ENCODE measurements at places on chromosomes 5 and 9.

- no peak for DNase-seq
Measured at GRCh38 chr5:61416010-61416409, 84.0 kb downstream of the ZSWIM6 start.

DNA sequence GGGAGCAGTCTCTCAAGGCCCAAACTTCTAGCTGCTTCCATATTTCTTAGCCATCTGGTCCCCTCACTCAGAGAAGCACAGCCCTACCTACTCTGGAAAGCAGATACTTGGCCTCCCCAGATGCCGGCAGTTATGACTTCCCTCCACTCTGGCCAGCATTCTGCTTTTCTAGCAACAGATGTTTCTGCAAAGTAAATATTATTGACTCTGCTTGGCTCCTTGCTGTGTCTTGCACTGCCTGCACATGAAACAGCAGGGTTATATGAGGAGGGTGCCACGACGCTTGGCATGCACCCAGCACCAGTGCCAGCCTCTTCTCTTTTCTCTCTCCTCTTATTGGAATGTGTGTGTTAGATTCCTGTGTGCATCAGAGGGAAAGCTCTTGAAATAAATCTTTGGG is 99.7 kb downstream of the ARHGAP26 start:
- DNase-seq: no peak

- DNase-seq: no peak
Measured at GRCh38 chr9:84271921-84272556, 68.5 kb downstream of the SLC28A3 start.

DNA sequence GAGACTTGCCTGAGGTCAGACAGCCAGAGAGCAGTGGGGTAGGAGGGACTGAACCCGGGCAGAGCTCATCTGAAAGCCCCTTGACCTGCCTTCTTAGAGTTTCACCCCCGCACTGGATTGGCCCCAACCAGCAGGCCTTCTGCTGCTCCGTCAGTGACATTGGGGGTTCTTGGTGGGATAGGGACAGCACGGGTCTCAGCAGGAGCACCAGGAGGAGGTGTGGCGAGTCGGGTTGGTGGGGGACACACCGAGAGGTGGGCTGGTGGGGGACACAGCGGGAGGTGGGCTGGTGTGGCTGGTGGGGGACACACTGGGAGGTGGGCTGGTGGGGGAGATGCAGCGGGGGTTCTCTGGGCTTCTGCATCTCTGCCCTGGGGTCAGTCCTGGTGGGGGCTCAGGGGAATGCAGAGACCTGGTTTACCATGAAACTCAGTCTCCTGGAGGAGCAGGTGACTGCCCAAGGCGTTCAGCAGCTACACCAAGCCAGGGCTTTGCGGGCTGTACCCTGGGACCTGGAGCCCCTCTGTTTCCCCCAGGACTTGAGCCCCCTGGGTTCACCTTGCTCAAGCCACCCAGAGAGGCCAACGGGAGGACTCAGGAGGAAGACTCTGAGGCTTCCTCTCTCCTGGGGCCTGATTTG is 28.1 kb upstream of the RNU6ATAC start:
- no peak for DNase-seq

- no peak for DNase-seq
Measured at GRCh38 chr5:53944981-53945380, 365.4 kb downstream of the ARL15 start.

- no peak for DNase-seq
Measured at GRCh38 chr5:61051267-61051666, 106.3 kb downstream of the NDUFAF2 start.

DNA sequence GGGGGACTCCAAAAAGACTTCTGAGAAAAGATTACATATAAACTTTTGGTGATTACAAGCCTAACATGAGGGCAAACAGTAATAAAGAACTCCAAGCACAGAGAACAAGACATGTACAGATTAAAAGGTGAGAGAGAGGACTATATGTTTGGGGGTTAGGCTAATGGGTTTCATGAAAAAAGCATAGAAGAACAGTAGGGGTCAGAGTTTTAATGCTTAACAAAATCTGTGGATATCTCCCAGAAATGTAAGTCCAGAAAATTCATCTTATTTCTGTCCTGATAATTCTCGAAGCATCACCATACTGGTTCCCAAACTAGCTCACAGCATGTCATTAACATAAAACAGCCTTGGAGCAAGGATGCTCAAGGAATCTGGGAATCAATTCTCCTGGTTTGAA is 137.2 kb downstream of the ARRDC3 start:
- DNase-seq: no peak

DNA sequence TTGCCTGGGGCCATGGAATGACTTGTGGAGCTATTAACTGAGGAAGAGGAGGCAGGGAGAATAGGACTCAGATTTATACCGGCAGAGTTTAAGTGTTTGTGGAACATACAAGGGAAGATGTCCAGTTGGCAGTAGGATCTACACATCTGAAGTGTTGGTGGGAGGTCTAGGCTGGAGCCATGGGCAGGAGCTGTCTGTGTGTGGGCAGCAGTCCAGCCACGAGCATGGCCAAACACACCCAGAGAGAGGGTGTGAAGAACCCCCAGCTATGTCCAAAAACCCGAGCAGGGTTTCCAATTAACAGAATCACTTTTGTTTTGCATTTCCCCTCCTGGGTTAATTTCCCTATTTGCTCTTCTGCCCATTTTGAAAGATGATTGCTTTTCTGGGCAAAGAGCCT is 393.7 kb downstream of the CDK5RAP2 start:
- no peak for DNase-seq

- DNase-seq: no peak
Measured at GRCh38 chr9:81755721-81756120, 66.4 kb upstream of the TLE1 start.

DNA sequence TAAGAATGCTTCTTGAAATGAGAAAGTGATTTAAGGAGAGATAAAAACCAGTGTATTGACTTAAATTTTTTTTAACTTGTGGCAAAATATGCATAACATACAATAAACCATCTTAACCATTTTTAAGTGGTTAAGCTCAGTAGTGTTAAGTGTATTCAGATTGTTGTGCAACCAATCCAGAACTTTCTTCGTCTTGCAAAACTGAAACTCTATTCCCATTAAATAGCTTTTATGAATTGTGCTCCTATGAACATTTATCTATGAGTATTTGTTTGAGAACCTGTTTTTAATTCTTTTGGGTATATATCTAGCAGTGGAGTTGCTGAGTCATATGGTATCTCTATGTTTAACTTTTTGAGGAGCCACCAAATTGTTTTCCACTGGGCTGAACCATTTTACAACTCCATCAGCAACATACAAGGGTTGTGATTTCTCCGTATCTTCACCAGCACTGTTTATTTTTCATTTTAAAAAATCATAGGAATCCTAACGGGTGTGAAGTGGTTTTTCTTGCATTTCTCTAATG is 76.6 kb upstream of the ACTBL2 start:
- DNase-seq: no peak

GRCh38 chr5:77367741-77368140 is 124.4 kb downstream of the WDR41 start:
- peak; percentile 8 for DNase-seq

DNA sequence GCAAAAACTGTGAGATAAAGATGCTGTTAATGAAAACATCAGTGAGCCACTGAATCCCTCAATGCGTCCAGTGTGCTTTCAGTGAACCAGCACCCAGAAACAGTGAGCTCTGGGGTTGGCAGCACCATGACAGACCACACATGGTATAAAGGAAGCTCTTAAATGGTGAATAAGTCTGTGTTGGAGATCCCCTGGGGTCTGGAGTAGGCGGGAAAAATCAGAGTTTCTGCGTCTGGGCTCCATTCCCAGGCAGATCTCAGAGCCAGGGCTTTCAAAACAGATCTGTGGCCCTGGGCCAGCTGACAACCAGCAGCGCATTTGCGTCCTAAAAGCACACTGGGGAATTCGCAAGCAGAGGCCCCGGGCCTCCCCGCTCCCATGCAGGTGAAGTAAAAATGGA is 233.5 kb downstream of the FRMD3 start:
- DNase-seq: no peak

DNA sequence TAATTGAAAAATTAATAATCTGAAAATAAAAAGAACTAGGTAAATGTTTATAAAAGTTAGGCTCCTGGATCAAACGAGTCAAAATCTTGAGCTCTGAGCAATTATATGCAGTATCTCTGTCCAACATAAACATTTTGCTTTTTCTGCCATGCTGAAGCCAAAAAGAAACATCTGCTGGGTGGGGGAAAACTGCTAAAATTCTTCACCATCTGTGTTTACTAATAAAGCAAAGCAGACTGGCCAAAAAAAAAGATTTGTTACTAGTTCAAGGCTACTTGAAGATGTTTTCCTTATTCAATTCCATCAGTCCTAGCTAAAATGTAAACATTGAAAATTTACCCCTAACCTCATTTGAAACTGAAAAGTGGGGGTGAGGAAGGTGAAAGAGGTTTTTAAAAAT is 29.7 kb downstream of the GTF3C4 start:
- DNase-seq: no peak

DNA sequence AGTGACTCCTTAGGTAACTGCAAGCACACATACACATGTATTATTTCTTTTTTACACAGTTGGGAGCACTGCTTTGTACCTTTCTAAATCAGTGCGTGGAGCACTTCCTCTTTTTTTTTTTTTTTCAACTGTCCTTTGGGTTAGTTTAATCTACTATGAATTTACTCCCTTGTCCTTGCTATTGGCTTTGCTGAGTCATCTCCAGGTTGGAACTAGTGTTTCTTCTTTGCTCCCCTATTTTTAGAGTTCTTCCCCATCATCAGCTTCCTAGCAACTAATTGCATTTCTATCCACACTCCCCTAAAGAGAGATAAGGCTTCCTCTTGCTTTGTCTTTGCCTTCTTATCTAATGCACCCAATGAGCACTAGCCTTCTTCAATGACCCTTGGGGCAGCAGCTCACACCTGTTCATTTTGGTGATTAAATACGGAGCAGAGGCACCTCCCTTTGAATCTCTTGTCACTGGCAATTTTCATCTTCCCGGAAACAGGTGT is 24.3 kb downstream of the S100Z start:
- DNase-seq: no peak

DNA sequence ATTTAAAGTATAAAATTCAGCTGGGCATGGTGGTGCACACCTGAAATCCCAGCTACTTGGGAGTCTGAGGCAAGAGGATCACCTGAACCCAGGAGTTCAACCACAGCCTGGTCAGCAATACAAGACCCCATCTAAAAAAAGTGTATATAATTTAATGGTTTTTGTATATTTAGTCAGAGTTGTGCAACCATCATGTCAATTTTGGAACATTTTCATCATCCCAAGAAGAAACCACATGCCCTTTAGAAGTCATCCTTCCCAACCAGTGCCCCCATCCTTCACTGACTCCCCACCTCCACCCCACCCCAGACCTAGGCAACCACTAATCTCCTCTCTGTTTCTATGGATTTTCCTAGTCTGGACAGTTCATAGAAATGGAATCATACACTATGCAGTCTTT is 18.8 kb upstream of the TEK start:
- DNase-seq: no peak

GRCh38 chr5:148817606-148818005 is 8.8 kb upstream of the ADRB2 start:
- no peak for DNase-seq

DNA sequence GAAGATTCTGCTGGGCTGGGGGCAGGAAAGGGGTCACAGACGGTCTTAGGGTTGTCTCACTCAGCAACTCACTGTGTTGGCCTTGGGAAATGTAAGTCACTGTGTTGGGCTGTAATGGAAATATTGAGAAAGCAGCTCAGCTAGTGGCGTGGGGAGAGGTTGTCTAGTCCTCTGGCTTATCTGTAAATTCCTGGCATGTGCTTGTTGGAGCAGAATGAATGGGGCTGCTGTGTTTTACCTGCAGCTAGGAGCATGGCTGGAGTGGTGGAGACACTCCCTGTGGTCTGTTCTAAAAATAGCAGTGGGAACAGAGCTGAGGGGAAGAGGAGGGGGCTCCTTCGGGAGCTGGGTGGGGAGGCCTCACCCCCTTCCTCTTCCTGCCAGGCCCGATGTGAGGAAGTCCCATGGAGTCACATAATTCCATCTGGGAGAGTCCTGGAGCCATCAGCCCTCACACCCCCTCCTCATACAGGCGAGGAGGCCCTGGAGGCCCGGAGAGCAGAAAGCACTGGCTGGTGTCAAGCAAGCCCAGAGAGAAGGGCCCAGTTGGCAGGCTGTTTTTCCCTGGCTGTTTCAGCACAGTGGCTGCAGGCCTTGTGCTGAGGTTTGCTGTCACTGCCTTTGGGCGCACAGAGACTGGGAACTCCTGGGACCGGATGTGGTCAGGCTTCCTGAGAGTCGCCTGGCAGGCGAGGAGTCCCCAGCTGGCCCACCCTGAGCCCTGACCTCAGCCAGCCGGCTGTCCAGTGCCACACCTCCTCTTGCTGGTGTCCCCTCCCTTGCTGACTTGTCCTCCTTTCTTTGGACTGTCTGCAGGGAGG is 84.9 kb downstream of the RGS3 start:
- DNase-seq: no peak

DNA sequence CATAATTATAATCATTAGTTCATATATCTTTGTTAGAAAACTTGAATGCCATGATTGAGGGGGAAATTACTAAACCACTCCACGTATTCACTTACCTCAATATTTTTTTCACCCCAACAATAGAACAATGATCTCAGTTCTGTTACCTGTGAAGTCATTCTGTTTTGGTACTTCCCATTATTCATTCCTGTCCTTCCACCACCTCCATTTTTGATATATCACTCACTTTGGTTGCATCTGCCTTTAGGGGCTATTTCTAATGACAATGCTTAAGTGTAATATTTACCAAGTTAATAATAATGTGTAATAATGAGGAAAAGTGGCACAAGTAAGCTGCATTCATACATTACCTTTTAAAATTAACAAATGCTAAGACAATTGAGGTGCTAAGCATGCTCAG is 218.4 kb downstream of the SPATA31D1 start:
- DNase-seq: no peak

GRCh38 chr9:126489581-126490213 is 124.0 kb upstream of the LMX1B start:
- no peak for DNase-seq

DNA sequence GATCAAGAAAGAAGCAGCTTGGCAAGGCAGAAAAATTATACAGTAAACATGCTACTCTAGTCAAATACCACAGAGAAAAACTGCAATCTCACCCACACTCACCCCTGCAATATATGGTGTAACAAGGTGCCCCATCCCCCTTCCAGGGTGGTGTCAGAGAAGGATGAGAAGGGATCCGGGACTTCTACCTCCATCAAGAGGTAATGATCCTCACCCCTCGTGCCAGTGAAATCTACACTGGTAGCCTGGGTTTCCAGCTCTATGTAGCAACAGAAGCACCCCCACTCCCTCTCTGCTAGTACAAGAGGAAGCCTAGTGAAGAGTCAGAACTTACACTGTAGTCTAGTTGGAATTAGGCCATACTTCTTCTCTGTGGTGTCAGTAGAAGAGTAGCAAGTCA is 18.9 kb downstream of the SLCO4C1 start:
- DNase-seq: no peak

- DNase-seq: no peak
Measured at GRCh38 chr9:125749951-125750626, 2.9 kb downstream of the PBX3 start.

DNA sequence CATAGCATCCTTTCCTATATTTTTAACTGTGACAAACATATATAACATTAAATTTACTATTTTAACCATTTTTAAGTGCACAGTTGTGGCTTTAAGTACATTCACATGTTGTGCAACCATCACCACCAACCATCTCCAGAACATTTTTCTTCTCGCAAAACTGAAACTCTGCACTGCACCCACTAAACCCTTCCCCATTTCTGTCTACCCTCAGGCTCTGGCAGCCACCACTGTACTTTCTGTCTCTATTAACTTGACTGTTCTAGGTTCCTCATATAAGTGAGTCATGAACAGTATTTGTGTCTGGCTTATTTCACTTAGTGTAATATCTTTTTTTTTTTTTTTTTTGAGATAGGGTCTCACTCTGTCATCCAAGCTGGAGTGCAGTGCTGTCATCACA is 25.5 kb downstream of the KCNMB1 start:
- DNase-seq: no peak

- no peak for DNase-seq
Measured at GRCh38 chr5:165617491-165617890, 2112.1 kb downstream of the MAT2B start.
